ENCODE measurements at places on chromosomes 12 and 14.

- DNase-seq, result no peak
These were observed 42.8 kb downstream of the KDM2B start for GRCh38 chr12:121537814-121538698.

DNA sequence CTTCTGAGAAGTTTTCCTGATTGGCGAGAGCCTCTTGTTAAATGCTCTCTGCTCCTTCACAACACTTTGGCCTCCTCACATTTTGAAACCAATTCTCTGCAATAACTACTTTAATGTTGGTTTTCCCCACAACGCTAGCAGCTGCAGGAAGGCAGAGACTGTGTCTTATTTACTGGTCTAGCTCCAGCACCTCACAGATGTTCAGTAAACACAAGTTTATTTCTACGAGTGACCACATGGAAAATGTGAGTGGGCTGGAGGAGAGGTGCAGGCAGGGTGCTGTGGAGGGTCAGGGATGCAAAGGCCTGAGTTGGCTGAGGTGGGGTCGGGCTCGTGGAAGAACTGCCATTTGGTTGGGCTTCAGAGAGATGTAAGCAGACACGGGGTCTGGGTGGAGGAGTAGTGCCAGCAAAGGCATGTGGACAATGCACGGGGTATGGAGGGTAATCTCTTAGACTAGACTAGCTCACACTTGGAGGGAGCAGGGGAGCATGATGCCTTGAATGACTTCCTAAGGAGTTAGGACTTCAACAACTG lies 117.4 kb upstream of the RTL1 start:
- no peak for DNase-seq

DNA sequence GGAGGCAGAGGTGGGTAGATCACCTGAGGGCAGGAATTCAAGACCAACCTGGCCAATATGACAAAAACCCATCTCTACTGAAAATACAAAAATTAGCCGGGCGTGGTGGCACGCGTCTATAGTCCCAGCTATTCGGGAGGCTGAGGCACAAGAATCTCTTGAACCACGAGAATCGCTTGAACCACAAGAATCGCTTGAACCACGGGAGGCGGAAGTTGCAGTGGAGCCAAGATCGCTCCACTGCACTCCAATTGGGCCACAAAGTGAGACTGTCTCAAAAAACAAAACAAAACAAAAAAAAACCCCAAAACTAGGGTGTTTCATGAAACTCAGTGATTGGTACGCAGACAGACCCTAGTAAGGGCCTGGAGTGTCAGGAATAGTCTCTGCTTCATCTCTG lies 6.4 kb upstream of the ARF6 start:
- DNase-seq, result no peak

GRCh38 chr12:105419606-105420005 lies 89.1 kb downstream of the C12orf75 start:
- no peak for DNase-seq

GRCh38 chr12:57539134-57539768 lies 7.7 kb downstream of the DCTN2 start:
- peak; percentile 82 for DNase-seq

Measured in K562 (cell line).